ENCODE measurements at places on chromosomes 2 and 18.

DNA sequence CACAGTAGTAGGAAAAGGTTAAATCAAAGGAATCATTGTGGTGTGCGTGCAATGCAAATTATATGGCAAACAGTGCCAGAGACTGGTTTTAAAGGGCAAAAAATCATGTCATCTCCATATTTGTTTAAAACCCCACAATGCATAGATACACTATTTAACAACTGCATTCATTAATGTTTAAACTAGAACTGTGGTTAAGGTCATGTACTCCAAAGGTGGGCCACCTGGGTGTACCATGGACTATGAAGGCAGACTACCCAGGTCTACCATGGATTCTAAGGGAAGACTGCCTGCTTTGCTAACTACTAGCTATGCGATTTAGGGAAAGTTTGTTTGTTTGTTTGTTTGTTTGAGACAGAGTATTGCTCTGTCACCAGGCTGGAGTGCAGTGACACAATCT, 356.3 kb downstream of the ZEB2 start:
- DNase-seq, result no peak

GRCh38 chr2:129872446-129872845, 107.0 kb upstream of the RAB6C start:
- DNase-seq, result no peak

DNA sequence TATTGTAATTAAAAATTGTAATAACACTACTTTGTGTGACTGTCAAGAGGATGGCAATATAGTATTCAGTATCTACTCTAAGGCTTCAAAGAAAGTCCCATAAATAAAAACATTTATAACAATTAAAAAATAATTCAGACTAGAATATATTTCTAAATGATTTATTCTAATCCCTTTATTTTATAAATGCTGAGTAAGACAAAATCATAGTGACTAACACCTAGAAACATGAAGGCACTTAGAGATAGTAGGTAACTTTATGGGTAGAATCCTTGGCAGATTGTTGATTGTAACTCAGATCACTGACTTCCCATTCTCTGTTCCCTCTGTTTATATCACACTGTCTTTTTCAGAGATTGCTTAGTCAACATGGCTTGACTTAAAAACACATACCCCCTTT, 78.6 kb upstream of the EPB41L5 start:
- DNase-seq, result no peak

- DNase-seq, result no peak
Measured at GRCh38 chr2:46561731-46562450, 82.5 kb downstream of the TMEM247 start.

DNA sequence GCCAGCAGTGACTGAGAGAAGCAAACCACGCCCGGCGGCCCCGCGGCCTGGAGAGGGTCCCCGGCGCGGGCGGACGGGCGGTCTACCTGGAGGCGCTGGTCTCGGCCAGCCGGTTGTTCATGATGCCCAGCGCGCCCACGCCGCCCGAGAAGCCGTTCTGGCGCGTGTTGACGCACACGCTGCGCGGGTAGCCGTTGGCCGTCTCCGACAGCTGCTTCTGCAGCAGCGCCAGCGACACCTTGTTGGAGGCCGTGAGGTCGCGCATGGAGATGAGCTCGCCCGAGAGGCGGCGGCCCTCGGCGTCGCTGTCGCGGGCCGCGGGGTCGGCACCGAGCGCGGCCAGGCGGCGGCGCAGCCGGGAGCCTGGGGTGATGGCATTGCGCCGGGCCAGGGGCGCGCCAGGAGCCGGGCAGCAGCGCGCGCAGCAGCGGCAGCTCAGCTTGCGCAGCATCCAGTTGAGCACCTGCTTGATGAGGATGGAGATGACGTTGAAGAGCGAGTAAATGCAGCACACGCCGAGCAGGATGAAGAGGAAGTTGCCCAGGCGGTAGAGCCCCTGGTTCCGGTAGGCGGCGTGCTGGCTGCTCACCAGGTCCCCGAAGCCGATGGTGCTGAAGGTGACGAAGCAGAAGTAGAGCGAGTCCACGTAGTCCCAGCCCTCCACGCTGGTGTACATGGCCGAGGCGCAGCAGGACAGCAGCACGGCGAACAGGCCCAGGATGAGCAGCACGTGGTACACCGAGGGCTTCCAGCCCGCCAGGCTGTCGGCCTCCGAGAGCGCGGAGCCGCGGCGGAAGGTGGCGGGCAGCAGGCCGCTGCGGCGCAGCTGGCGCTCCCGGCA, 118.1 kb downstream of the MSH2 start:
- peak; percentile 83 for DNase-seq

- no peak for DNase-seq
Measured at GRCh38 chr2:26454561-26455001, 23.3 kb downstream of the OTOF start.

DNA sequence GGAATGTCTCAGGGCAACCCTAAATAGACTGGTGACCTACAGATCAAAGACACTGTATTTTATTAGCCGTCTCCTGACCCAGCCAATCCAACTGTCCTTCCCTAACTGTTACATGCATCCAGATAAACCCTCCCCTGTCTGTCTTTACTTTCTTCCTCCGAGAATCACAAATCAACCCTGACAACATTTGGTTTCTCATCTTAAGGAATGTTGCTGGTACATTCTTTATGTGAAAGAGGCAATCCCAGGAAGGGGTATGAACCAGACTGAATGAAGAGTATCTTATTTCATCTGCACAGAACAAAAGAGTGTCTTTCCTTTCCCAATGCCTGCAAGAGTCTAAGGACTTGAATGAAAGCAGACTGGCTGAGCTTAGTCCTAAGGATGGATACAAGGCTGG, 113.9 kb upstream of the LTBP1 start:
- no peak for DNase-seq

DNA sequence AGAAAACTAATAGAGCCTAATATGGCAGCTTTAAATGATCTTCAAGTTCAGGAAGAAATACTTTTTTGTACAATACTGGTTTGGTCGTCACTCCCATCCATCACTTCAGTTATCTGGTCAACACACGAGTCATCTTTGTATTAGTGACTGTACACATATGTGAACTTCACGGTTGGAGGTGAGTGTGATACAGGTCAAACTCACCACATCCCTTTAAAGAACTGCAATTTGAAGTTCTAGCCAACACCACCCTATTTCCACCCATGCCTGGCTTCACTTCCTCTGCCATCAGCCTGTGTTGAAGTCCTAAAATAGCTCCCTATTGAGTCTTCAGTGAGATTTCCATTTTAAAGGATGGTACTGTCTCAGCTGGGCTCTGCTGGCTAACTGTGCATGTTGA, 361.9 kb downstream of the TXNL1 start:
- DNase-seq, result no peak

DNA sequence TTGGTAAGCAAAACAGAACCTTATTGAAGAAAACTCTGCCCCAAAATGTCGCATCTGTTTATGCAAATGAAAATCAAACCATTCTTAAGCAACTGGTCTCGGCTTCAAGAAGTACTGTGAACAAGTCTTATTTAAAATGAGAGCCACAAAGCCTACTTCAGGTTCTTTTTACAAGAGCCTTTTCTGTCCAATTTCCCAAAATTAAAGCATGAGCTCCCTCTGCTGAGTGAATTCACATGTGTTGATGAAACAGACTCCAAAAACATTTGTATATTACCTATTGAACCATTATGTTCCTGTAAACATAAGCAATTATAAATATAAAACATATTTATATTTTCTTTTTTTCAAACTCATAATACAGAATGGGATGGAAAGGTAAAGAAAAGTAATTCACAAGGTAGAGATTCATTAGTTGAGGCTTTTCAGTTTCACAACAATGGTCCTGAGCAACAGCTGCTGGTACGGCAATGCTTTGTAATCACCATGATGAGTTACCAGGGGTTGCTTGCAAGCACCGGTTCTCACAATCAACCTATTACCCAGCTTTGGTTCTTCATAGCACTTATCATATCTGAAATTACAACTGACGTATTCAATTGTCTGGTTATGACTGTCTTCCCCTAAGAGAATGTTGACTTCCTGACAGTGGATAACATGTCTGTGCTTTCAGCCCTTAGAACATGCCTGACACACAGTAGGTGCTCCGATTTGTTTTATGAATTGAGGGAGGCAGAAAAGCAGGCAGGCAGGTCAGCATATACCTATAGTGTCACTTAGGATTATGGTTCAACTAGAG, 108.4 kb upstream of the BZW1 start:
- peak; percentile 38 for DNase-seq

DNA sequence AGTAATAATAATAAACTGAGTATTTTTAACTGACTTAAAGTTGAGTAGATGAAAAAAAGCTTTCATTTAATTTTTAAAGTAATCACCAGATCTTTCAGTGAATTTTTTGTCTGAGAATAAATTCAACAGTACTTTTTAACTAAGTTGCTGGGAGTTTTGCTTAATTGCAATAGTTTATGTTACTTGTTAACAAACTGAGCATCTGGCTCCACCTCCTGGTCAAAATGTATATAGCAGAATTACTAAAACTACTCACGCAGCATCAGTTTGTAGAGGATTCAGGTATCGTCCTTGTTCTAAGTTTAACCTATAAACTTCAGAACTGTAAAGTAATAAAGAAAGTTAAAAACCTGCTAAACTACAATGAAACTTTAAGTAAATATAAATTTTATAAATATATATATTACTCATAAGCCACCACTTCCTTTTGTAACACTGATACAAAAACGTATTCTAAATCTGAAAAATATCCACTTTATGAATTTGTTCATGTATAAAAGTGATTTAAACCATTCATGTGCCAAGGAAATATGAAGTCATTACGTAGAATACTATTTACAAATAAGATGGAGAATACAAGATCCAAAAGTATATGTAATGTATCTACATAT, 21.3 kb downstream of the NOL10 start:
- peak; percentile 15 for DNase-seq

- DNase-seq, result no peak
Measured at GRCh38 chr18:79784965-79785770, 12.6 kb upstream of the KCNG2 start.

- no peak for DNase-seq
Measured at GRCh38 chr2:4539121-4539520, 835.7 kb downstream of the DCDC2C start.

DNA sequence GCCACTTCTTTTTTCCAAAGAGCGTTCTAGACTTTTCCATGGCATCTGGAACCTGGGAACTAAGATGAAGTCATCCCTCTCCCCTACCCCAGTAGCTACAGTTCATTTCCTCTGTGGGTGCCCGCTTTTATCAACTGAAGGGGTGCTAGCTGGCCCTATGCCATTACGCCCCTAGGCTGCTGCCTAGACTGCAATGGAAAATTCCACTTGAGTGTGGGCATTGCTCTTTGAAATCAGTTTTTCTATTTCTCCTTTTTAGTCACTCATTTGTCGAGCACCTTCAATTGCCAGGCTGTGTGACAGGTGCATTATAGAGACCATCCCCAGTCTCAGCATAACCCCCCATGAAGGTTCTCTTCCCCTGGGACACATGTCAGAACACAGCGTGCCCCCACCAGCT, 7.3 kb downstream of the TEX51 start:
- no peak for DNase-seq

GRCh38 chr2:167653131-167653530, 594.3 kb downstream of the STK39 start:
- DNase-seq, result no peak

GRCh38 chr2:726169-726568, 49.0 kb upstream of the TMEM18 start:
- DNase-seq, result no peak

- DNase-seq, result no peak
Measured at GRCh38 chr2:187509667-187510417, 44.4 kb downstream of the TFPI start.

- DNase-seq, result no peak
Measured at GRCh38 chr2:216553482-216554240, 55.0 kb downstream of the RPL37A start.

- DNase-seq, result no peak
Measured at GRCh38 chr2:131056932-131057287, 36.4 kb downstream of the FAM168B start.

GRCh38 chr18:489244-490023, 11.1 kb downstream of the COLEC12 start:
- no peak for DNase-seq

- DNase-seq, result no peak
Measured at GRCh38 chr2:200966770-200967169, 3.3 kb upstream of the ORC2 start.

DNA sequence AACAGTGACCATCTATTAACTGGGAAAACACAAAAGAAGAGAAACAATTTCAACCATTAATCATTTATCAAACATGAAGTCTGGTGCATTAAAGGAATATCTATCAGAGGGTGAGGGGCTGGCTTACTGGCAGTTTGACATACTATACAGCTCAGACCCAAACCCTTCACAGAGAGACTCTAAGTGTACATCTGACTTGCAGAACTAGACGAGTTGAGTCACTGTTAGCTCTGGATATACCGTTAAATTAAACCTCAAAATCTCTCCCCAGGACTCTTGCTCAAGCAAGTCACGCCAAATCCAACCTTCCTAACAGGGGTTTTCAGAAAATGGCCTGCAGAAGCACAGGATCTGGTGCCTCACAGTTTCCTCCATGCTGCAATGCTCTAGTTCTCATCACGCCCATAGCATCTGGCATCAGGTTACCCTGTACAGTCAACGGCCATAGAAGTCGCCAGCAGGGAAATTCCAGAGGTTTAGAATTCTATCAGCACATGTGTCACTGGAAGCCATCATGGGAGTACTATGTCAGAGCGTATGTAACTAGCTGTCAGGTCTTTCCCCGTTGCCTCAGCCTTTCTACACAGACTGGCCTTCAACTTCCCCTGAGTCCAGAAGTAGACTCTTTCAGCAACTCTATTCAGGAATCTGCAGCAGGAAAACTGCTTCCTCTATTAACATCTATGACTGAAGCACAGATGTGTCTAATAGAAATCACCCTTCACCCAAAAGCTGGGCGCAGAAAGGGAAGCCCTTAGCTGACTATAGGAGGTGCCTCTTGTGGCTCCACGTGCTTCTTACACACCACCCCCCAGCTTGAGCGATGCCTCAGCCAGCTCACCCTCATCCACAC, 9.3 kb downstream of the TGOLN2 start:
- DNase-seq, result peak; percentile 58

- DNase-seq, result peak; percentile 71
Measured at GRCh38 chr2:231708773-231709635, 679 bp downstream of the PTMA start.

GRCh38 chr2:35298493-35298892, 1057.1 kb upstream of the CRIM1 start:
- DNase-seq, result no peak

DNA sequence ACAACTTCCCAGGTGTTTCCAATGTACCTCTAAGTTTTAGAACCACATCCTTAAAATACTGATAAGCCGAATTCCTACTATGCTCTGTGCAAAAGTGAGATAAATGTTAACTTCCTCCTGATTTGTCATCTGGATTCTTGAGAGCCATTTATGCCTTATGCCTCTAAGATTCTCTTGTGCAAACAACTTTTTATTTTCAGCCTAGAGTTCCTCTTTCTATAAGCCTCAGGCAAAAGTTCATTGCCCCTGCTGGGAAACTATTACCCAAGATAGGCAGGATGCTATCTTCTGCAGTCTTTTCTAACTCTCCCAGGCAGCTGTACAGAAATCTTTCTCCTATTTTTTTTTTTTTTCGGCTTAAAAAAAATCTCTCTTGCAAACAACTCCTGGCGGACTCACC, 216.1 kb downstream of the KCNJ3 start:
- no peak for DNase-seq

GRCh38 chr2:173119944-173120343, 44.3 kb downstream of the MAP3K20 start:
- no peak for DNase-seq

Data from stimulated activated CD4-positive, alpha-beta T cell treated with anti-CD3 and anti-CD28 coated beads, Interleukin-15, amount 100 ng/mL, for 24 hours (primary cell).